Thoracic aorta (tissue), 2 donors: ENCODE measurements at places on chromosomes 16 and 17. TPM values are rescaled to one million over a fixed set of nuclear protein-coding genes. Genes with fewer than 3 reads are reported as not detected.

DNA sequence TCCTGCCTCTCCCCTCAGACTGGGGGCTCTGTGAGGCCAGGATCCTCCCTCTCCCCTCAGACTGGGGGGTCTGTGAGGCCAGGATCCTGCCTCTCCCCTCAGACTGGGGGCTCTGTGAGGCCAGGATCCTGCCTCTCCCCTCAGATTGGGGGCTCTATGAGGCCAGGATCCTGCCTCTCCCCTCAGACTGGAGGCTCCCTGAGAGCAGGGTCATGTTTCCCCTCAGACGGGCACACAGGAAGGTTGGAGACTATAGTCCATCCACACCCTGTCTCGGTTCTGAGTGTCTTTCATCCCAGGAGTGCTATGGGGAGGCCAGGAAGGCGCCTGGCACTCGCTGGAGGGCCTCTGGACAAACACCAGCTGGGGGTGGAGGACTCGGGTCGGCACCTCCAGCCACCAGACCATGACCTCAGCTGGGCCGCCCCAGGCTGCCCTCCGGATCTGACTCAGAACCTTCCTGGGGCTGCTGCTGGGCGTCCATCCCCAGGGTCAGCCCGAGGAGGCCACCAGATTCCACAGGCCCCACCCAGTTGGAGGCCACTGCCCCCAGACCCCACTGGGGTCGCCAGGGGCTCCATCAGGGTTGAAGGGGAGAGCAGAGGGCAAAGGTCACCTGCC is 21.9 kb upstream of the DLX4 start:
- DNase-seq = no peak
- no peaks in the 10 kb centered on the region for H3K36me3 ChIP-seq
- H3K4me3 ChIP-seq = no peak overlapping the region
- no peaks in the 10 kb centered on the region for H3K4me1 ChIP-seq
- no peaks in the 10 kb centered on the region for H3K27me3 ChIP-seq

- H3K4me3 ChIP-seq = no peak overlapping the region
- DNase-seq = no peak
- no peaks in the 10 kb centered on the region for H3K27me3 ChIP-seq
- no peak overlapping the region for H3K27ac ChIP-seq
- H3K4me1 ChIP-seq = no peaks in the 10 kb centered on the region
Measured at GRCh38 chr16:89044418-89045180, 49.1 kb upstream of the ACSF3 start.

Gene KRTAP4-1
- not detected for total RNA-seq

- DNase-seq = no peak
- no peaks in the 10 kb centered on the region for H3K36me3 ChIP-seq
- H3K4me3 ChIP-seq = no peak overlapping the region
- no peaks in the 10 kb centered on the region for H3K27me3 ChIP-seq
- H3K4me1 ChIP-seq = peaks cover 20% of the 10 kb centered on the region
- no peak overlapping the region for H3K27ac ChIP-seq
Measured at GRCh38 chr17:21171970-21172510, 41.9 kb downstream of the TMEM11 start.

- H3K4me3 ChIP-seq = no peak overlapping the region
- H3K36me3 ChIP-seq = no peaks in the 10 kb centered on the region
- no peak for DNase-seq
Measured at GRCh38 chr17:50908860-50909764, 43.0 kb upstream of the TOB1 start.

DNA sequence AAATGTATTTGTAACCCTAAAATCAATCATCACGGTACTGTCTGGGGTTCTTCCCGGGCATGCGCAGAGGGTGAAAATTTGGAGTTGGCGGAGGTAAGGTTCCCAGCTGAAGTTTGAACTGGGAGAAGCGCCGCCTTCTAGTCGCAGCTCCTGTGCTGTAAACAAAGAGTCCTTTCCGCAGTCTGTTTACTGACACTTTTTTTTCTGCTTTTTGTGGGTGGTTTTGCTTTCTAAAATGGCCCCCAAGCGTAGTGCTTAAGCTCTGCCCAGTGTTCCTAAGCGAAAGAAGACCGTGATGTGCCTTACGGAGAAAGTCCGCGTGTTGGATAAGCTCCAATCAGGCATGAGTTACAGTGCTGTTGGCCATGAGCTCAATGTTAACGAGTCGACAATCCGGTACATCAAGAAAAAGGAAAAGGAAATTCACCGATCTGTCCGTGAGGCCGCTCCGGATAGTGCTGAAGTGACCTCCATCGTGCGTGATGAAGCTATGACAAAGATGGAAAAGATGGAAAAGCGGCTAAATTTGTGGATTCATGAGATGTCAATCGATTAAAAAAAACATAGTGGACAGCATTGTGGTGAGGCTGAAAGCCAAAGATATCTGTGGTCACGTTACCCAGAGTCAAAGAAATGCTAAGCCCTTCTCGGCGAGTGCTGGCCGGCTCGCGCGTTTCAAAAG is 570 bp upstream of the CFDP1 start:
- no peaks in the 10 kb centered on the region for H3K36me3 ChIP-seq
- H3K4me3 ChIP-seq = peak overlapping the region; percentile 88
- DNase-seq = peak; percentile 46
- no peaks in the 10 kb centered on the region for H3K27me3 ChIP-seq
- peaks cover 25% of the 10 kb centered on the region for H3K4me1 ChIP-seq

DNA sequence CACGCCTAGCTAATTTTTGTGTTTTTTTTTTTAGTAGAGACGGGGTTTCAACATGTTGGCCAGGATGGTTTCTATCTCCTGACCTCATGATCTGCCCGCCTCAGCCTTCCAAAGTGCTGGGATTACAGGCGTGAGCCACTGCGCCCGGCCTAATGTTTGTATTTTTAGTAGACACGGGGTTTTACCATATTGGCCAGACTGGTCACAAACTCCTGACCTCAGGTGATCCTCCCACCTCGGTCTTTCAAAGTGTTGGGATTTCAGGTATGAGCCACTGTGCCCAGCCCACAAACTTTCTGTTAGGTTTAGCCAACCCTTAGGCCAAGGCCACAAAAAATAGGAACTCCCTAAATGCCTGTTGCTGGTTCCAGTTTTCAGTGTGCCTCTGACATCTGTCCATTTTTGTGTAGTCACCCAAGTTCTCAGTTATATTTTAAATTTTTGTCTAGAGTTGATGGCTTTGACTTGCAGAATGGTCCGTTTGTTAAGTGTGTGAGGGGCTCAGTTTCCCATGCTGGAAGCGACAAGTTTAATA is 12.7 kb downstream of the CCL16 start:
- no peaks in the 10 kb centered on the region for H3K36me3 ChIP-seq
- H3K4me1 ChIP-seq = no peaks in the 10 kb centered on the region
- H3K27me3 ChIP-seq = no peaks in the 10 kb centered on the region

DNA sequence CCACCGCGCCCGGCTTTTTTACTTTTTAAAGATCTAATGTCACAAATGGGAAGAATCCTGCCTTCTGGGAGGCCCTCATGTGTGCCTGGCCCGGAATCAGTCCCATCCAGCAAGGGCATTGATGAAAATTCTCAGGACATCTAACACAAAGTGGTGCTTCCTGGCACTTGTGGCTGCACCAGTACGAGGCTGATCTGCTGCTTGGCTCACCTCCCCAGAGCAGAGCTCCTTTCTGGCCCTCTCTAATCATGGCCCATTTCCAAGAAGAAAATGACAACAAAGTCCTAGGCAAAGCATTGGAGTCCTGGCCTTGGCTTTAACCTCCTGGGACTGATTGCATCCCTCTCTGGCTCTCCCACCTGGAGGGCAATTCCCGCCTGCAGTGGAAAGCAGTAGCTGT is 50.7 kb upstream of the SIAH1 start:
- H3K27me3 ChIP-seq = no peaks in the 10 kb centered on the region
- no peak overlapping the region for H3K4me3 ChIP-seq
- no peaks in the 10 kb centered on the region for H3K36me3 ChIP-seq
- no peak overlapping the region for H3K27ac ChIP-seq
- DNase-seq = no peak

DNA sequence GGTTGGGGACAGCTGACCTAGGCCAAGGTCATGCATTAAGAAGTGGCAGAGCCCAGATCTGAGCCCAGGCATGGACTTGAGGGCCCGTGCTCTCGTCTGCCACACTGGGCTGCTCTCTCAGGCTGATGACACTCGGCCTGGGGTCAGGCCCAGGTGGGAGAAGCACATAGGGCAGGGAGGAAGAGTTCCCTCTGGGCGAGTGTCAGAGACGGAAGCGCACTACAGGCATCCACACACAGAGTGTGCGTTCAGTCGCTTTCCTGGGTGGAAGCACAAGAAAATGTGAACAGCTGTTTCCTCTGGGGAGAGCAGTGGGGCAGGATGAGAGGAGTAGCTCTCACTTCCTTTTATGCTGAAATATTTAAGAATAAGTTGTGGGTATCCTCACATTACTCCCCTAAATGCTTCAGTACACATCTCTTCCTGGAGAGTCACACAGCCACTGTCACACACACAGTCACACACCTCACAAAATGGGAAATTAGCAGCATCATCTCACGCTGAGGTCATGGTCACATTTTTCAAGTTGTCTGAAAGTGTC is 59.7 kb downstream of the B9D1 start:
- H3K27me3 ChIP-seq = no peaks in the 10 kb centered on the region
- no peak for DNase-seq
- H3K36me3 ChIP-seq = no peaks in the 10 kb centered on the region
- H3K27ac ChIP-seq = no peak overlapping the region
- peaks cover 14% of the 10 kb centered on the region for H3K4me1 ChIP-seq
- no peak overlapping the region for H3K4me3 ChIP-seq

DNA sequence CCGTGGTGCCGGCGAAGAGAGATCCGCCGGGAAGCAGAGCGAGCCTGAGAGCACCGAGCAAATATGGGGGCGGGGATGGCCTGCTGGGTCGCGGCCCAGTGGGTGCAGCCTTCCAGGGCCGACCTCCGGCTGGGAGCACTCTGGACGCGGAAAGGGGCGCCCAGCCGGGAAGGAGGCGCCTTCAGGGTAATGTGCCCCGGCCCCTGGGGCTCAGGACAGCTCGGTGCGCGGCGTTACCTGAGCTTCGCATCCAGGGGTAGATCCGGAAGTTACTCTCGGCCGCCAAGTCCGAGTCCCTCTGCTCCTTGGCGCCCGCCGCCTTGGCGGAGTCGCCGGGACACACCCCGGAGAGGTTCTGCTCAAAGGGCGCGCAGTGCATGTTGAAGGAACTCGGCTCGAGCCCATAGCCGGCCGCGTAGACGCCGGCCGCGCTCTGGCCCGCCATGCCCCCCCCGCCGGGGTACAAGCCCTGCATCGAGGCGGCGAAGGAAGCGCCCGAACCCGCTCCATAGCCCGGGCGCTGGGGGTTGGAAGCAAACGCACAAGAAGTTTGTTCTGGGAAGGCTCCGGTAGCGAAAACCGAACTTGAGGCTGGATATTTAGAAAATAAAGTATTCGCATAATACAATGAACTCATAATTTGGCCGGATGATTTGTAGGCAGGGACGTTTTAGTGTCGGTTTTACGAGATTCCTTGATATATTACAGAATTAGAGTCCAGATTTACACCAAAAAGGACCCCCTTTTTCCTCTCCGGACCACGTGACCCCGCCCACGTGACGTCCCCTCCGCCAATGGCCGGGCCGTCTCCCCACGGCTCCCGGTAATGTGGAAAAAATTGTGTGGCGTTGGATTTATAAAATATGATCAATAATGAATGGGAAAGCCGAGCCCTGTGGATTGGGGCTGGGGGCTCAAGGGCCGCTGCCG is at the start of gene HOXB7:
Gene HOXB7 (minus strand): TSS at position 736 of the 930 bp plus-strand sequence. CDS start 99 bp downstream, at position 637.
- H3K27ac ChIP-seq = peak within 1 kb of the TSS; percentile 78
- no peak for DNase-seq
- H3K27me3 ChIP-seq = peaks cover 13% of the 10 kb centered on the region
- peak within 1 kb of the TSS; percentile 81 for H3K4me3 ChIP-seq
- peaks cover 45% of the 10 kb centered on the region for H3K4me1 ChIP-seq

GRCh38 chr16:70728150-70728549 is 42.3 kb upstream of the MTSS2 start:
- no peak overlapping the region for H3K4me3 ChIP-seq
- H3K27ac ChIP-seq = no peak overlapping the region
- DNase-seq = no peak
- no peaks in the 10 kb centered on the region for H3K27me3 ChIP-seq
- H3K4me1 ChIP-seq = peaks cover 6% of the 10 kb centered on the region

Gene WSCD1
- 6.0 TPM for total RNA-seq

- peaks cover 50% of the 10 kb centered on the region for H3K4me1 ChIP-seq
- no peak for DNase-seq
Measured at GRCh38 chr17:78129351-78130089, 965 bp upstream of the TMC6 start.

DNA sequence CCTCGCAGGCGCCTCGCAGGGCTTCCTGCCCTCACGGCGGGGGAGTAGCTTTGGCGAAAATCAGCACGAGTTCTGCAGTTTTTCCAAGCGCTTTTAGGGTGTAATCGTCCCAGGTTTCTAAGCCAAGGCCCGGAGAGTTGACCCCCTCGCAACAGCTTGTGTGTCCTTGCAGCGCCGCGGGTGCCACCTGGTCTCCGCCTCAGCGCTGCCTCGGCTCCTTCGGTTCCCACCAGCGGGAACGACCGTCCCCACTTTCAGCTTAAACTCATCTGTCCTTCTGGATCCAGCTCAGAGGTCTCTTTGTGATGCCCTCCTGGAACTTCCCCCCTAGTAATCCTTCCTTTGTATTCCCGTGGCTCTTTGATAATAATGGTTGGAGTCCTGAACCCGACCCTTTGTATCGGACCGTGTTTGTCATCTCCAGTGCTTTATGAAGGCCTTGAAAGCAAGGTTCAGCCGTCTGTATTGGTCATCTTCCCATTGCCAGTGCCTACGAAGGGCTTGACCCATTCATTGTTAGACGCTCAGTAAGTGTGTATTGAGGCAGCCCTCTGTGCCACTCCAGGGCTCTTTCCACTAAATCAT is 858 bp upstream of the SMARCE1 start:
- DNase-seq = no peak
- peak overlapping the region; percentile 92 for H3K4me3 ChIP-seq
- H3K27me3 ChIP-seq = no peaks in the 10 kb centered on the region
- peaks cover 32% of the 10 kb centered on the region for H3K4me1 ChIP-seq
- no peaks in the 10 kb centered on the region for H3K36me3 ChIP-seq

Gene WFDC1
- 4.6 TPM for total RNA-seq

GRCh38 chr17:35765086-35765710 is 4.5 kb downstream of the C17orf50 start:
- H3K27me3 ChIP-seq = no peaks in the 10 kb centered on the region
- no peak for DNase-seq
- peaks cover 6% of the 10 kb centered on the region for H3K4me1 ChIP-seq
- no peak overlapping the region for H3K27ac ChIP-seq
- no peak overlapping the region for H3K4me3 ChIP-seq

GRCh38 chr16:23052908-23053580 is 96.2 kb downstream of the USP31 start:
- no peak overlapping the region for H3K27ac ChIP-seq
- no peak overlapping the region for H3K4me3 ChIP-seq
- no peaks in the 10 kb centered on the region for H3K4me1 ChIP-seq

- H3K27ac ChIP-seq = no peak overlapping the region
- no peaks in the 10 kb centered on the region for H3K4me1 ChIP-seq
- H3K4me3 ChIP-seq = no peak overlapping the region
- H3K36me3 ChIP-seq = no peaks in the 10 kb centered on the region
Measured at GRCh38 chr16:54591816-54592246, 305.2 kb upstream of the IRX3 start.

Gene HID1
- 14.8 TPM for total RNA-seq

Gene ATP1B2
- 1.1 TPM for total RNA-seq

- no peaks in the 10 kb centered on the region for H3K27me3 ChIP-seq
- peaks cover 24% of the 10 kb centered on the region for H3K4me1 ChIP-seq
- H3K27ac ChIP-seq = peak overlapping the region; percentile 84
- H3K4me3 ChIP-seq = peak overlapping the region; percentile 93
Measured at GRCh38 chr17:81685108-81685507, 1.3 kb downstream of the HGS start.

Gene LAT
- 15.3 TPM for total RNA-seq
